PC-9 (cell line): ENCODE measurements at places on chromosomes 12 and 14. TPM values are rescaled to one million over a fixed set of nuclear protein-coding genes. Genes with fewer than 3 reads are reported as not detected.

GRCh38 chr14:75493592-75494087 is 28.6 kb upstream of the BATF start:
- peaks cover 5% of the 10 kb centered on the region; the same call in 1 of the 2 replicates for H3K4me1 ChIP-seq
- H3K27ac ChIP-seq = peak overlapping the region; percentile 28
- H3K36me3 ChIP-seq = no peaks in the 10 kb centered on the region
- DNase-seq = peak; percentile 73

- no peak overlapping the region for H3K27ac ChIP-seq
- no peaks in the 10 kb centered on the region for H3K27me3 ChIP-seq
- H3K4me3 ChIP-seq = no peak overlapping the region
Observed at GRCh38 chr12:89882050-89882449, 173.4 kb upstream of the ATP2B1 start.

GRCh38 chr14:68622856-68623255 is 170.0 kb downstream of the ZFP36L1 start:
- no peak overlapping the region for H3K4me3 ChIP-seq
- H3K27ac ChIP-seq = no peak overlapping the region
- DNase-seq = peak; percentile 5

DNA sequence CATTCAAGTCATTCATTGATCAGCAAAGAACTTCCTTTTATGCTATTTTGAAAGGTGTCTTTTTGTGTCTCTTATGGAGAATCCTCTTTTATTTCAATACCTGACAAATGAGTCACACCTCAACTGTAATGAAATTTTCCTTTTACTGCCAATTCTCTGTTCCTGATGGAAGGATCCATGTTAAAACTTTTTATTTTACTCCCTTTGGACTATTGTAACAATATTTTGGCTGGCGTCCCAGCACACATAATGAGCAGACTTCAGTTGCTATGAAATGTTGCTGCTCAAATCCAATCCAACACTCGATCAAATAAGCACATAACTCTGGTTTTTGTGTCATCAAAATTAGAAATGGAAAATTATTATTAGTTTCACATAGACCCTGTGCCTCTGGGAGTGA is 21.9 kb upstream of the SLC15A5 start:
- no peak overlapping the region for H3K4me3 ChIP-seq
- H3K27me3 ChIP-seq = no peaks in the 10 kb centered on the region
- no peaks in the 10 kb centered on the region for H3K4me1 ChIP-seq
- no peaks in the 10 kb centered on the region for H3K36me3 ChIP-seq

DNA sequence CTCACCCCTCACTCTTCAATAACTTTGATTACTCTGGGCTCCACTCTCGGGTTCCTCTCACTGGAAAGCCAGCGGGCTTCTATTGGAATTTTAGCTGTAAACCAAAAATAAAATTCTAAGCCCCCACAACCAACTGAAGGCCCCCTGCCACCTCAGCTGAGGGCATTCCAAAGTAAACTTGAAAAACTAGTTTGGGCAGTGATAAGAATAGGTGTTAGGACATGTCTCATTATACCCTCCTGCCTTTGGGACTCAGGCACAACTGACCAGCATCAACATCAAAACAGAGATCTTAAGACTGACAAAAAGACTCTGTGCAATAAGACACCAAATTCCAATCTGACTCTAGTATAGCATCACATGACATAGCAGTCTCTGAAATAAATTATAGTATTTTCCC is 11.9 kb upstream of the TSPAN9 start:
- no peak overlapping the region for H3K4me3 ChIP-seq
- peak; percentile 50 for DNase-seq
- peaks cover 11% of the 10 kb centered on the region for H3K4me1 ChIP-seq
- no peaks in the 10 kb centered on the region for H3K36me3 ChIP-seq
- no peak overlapping the region for H3K27ac ChIP-seq
- H3K27me3 ChIP-seq = peaks cover 36% of the 10 kb centered on the region

The UNG gene
- total RNA-seq = 52.5 and 54.9 TPM in 2 replicates

DNA sequence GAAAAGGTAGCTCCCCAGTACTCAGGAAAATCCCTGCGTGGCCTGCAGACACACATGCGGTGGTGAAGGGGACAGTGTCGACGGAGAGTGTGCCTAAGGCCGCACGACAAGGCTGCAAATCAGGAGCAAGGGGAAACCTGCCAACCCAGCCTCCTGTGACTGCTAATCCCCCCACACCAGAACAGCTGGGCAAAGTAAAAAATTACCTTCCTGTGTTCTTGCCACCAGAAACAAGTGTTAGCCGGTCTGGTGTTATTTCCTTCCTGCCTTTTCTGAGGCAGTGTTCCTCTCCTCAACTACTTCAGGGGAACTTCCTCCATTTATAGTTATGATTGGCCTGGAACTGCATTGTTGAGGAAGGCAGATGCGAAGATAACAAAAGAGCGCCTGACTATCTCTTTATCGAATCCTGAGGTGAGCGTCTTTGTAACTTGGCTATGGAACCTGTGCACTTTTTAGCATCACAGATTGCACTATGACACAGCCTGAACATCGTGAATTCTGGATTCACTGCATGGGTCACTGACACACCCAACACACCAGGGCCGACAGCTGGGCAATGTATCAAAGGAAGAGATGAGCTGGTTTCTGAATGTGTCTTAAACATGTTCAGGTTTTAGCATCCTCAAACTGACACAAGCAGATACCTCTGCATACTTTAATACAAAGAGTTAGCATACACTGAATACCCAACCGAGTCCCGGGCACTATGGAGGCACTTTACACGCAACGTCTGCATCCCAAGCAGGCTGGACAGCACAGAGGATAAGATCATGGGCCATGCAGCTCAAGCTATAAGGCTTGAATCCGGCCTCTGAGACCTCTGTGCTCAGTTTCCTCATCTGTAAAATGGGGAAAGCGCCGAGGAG is 28.9 kb downstream of the SLC15A4 start:
- H3K4me3 ChIP-seq = no peak overlapping the region
- H3K27me3 ChIP-seq = no peaks in the 10 kb centered on the region
- H3K36me3 ChIP-seq = no peaks in the 10 kb centered on the region
- H3K27ac ChIP-seq = no peak overlapping the region
- H3K4me1 ChIP-seq = no peaks in the 10 kb centered on the region

DNA sequence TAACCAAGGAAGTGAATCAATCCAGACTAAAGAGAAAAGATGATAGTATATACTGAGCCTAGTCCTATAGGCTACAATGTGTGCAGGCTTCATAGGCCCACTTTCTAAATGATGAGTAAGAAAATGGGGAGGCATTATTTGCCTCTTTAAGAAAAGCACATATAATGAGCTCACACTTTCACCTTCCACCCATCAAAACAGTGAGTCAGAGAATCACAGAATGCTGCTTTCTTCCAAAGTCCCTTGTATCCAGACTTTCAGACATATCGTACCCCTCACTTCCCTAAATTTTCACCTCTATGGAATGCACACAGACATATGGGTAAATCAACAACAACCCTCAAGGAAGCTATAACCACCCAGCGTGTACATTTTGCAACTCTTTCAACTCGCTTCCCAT is 286.4 kb upstream of the PRKD1 start:
- no peaks in the 10 kb centered on the region for H3K4me1 ChIP-seq
- H3K27me3 ChIP-seq = no peaks in the 10 kb centered on the region
- no peaks in the 10 kb centered on the region for H3K36me3 ChIP-seq
- no peak for DNase-seq
- H3K4me3 ChIP-seq = no peak overlapping the region

DNA sequence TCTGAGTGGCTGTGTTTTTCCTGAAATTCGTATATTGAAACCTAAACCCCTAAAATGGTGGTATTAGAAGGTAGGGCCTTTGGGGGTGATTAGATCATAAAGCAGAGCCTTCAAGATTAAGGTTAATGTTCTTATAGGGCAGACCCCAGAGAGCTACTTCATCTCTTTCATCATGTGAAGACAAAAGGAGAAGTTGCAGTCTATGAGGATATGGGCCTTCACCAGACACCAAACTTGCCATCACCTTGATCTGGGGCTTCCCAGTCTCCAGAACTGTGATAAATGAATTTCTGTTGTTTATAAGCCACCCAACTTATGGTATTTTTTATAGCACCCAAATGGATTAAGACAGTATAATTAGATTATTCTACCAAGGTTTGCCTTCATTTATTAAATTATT is 275.0 kb upstream of the ATP2B1 start:
- H3K4me3 ChIP-seq = no peak overlapping the region
- H3K4me1 ChIP-seq = no peaks in the 10 kb centered on the region
- DNase-seq = no peak
- no peaks in the 10 kb centered on the region for H3K27me3 ChIP-seq
- no peaks in the 10 kb centered on the region for H3K36me3 ChIP-seq
- no peak overlapping the region for H3K27ac ChIP-seq

GRCh38 chr12:94638521-94638920 is 11.8 kb downstream of the TMCC3 start:
- H3K27ac ChIP-seq = no peak overlapping the region
- no peak overlapping the region for H3K4me3 ChIP-seq
- H3K4me1 ChIP-seq = peaks cover 15% of the 10 kb centered on the region
- H3K36me3 ChIP-seq = no peaks in the 10 kb centered on the region
- no peak for DNase-seq
- no peaks in the 10 kb centered on the region for H3K27me3 ChIP-seq

DNA sequence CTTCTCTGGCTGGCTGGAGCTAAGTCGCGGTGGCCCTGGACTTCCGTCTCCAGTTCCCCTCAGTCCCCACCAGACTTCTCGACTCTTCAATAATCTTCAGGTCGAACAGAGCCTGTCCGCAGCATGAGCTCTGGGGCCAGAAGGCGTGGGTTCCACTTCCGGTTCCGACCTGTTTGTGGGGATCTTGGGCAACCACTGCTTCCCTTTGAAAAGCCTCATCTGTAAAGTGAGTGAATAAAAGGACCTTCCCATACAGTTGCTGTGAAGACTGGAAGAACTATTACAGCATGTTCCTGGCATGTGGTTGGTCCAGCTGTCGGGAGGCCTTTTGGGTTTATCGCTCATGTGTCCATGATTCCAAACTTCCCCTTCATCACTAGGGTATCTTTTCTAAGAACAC is 19.4 kb downstream of the ADGRD1 start:
- no peaks in the 10 kb centered on the region for H3K36me3 ChIP-seq
- no peak overlapping the region for H3K4me3 ChIP-seq
- DNase-seq = no peak
- H3K4me1 ChIP-seq = no peaks in the 10 kb centered on the region
- H3K27ac ChIP-seq = no peak overlapping the region

The FOXN4 gene
- total RNA-seq = not detected in 2 replicates

DNA sequence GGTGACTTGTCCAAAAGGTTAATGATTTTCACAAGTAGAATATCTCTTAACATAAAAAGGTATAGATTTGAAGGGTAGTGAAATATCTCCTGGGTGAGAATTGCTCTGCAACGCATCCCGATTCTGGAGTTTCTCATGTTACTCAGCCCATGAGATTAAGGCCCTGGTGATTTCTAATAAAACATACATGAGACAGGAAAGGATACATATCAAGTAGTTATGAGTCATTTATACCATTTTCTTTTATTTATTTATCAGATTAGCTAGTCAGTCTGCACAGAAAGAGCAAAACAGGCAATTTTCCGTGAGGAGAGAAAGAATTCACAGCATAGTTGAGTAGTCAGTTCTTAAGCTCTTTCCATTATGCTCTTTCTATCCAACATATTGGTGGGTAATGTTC is 535.6 kb upstream of the ATP2B1 start:
- no peak overlapping the region for H3K27ac ChIP-seq
- H3K36me3 ChIP-seq = no peaks in the 10 kb centered on the region
- no peak for DNase-seq
- H3K27me3 ChIP-seq = no peaks in the 10 kb centered on the region
- H3K4me1 ChIP-seq = no peaks in the 10 kb centered on the region
- H3K4me3 ChIP-seq = no peak overlapping the region

DNA sequence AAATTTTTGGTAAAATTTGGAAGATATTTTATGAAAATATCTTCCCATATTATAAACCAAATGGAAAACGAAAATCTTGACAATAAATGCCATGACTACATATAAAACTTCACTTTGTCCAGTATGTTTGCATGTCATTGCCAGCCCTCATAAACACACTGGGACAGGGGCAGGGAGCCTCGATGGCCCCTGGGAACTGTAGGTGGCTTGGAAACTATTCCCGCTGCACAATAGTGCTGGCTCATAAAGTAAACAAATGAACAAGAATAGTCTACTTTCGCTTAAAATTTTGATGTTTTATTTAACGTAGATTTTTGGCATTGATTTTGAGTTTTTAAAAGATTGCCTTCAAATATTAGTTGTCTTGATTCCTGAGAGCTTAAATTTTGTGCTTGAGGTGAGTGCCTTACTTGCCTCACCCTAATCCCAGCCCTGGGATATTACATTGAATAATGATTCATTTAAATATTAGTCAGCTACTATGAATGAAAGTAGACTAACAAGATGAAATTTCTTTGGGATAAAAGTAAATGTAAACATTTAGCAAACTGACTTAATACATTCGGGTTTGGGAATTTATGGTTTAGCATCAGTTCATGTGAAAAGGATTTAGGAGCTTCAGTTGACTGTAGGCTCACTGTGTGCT is 74.0 kb upstream of the PKP2 start:
- no peak for DNase-seq
- H3K27me3 ChIP-seq = no peaks in the 10 kb centered on the region
- H3K4me1 ChIP-seq = peaks cover 7% of the 10 kb centered on the region; the same call in 1 of the 2 replicates
- H3K4me3 ChIP-seq = no peak overlapping the region
- H3K36me3 ChIP-seq = no peaks in the 10 kb centered on the region

DNA sequence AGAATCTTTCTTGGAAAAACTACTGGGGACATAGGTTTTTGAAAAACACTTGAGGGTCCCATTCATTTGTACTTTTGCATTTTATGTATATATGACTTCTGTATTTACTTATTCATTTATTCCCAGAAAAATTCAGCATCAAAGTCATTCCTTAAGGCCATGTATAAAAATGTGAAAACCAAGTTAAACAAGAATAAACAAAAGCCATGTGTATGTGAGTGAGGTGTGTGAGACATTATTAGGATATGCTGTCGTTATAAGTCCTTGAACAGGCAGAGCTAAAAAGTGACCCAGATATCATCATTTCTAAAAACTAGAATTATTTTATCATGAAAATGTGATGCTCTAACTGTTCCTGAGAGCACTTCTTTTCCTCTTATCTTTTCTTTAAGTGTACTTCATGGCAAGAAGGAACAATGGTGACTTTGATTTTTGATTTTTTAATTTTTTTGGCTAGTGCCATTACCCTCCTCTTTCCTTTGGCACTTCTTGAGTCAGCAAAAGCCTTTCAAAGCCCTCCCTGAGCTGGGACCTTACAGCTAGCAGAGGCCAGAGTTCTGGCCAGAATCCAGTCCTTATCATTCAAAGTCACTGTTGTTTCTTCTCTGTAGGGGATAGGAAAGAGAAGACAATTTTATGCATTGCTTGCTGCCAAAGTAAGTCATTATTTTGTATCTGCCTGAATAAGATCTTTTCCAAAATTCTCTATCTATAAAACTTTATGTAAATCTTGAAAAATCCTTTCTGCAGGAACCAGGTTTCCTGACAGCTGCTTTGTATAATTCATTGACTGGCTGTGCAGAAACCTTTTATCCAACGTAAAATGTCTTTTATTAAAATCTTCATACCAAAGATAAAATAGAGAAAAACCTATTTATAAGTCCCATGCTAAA is 419.7 kb upstream of the PRICKLE1 start:
- no peak overlapping the region for H3K27ac ChIP-seq
- H3K4me1 ChIP-seq = no peaks in the 10 kb centered on the region
- H3K36me3 ChIP-seq = no peaks in the 10 kb centered on the region
- no peak for DNase-seq
- H3K27me3 ChIP-seq = no peaks in the 10 kb centered on the region
